ENCODE measurements at places on chromosomes 2 and 18.

GRCh38 chr2:45640576-45640975 is 10.9 kb upstream of the PRKCE start:
- DNase-seq: no peak

GRCh38 chr18:25734336-25734735 is 356.1 kb downstream of the SS18 start:
- DNase-seq: no peak

DNA sequence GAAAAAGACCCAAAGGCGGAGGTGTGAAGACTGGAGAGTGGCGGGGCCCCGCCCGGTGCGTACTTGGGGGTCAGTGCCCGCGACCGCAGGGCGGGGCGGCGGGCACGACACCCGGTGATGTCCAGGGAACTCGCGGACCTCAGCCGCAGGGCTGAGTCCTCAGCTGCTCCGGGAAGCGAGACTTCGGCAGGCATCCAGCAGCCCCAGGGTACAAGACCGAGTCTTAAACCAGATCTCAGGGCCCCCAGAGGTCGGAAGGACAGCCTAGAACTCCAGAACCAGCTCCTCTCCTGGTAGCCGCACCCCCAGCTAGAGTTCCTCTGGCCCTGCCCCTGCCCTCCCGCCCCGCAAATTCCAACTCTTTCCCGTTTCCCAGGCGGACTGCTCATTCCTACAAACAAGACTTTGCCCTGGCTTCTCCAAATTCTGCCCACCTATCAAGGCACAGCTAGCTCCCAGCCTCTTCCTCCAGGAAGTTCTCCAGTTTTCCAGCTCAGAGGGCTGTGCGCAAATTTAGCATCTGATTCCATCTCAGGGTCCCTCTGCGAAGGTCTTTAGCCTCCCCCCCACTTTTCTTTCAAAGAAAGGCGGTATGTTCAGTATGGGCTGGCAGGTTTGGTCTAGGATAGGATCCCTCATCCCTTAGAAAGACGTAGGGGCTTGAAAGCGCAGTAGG is 26.0 kb upstream of the NOTO start:
- DNase-seq: no peak

GRCh38 chr2:21069746-21070340 is 26.0 kb upstream of the APOB start:
- DNase-seq: no peak

DNA sequence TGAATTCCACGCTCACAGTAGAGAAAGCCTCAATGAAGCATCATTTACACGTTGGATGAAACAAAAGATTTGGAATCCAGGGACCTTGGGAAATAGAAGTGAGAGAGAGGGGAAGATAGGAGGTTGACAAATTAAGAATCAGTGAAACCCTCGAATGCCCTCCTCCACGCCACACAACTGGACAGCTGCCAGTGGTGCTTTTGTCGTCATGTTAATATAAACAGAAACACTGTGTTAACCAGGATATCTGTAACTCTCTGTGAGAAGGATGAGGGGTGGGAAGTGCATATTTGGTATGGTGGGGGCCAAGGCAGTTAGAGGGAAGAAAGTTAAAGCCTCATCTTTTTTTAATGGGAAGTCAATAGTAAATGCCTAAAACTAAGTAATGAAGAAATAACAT is 108.7 kb downstream of the GFPT1 start:
- DNase-seq: peak; percentile 70

GRCh38 chr2:120863146-120863545 is 127.5 kb downstream of the GLI2 start:
- DNase-seq: peak; percentile 51

GRCh38 chr2:216092646-216093045 is 10.9 kb downstream of the TMEM169 start:
- no peak for DNase-seq

DNA sequence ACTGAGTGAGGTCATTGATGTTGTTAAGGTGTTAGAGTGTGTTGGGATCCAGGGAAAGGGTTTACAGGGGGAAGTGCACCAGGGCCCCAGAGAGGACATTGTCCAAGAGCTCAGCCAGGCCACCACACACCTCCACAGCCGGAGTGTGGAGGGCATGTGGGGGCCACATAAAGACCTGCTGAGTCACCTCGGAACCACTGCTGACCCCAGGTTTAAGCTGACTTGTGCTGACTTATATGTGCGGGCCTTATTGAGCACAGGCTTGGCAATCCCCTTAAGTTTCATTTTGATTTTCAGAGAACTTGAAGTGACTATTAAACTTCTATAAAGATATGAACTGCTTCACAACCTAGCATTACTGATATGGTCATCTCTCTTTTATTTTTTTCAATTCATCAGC is 166.2 kb upstream of the MAP3K20 start:
- no peak for DNase-seq

DNA sequence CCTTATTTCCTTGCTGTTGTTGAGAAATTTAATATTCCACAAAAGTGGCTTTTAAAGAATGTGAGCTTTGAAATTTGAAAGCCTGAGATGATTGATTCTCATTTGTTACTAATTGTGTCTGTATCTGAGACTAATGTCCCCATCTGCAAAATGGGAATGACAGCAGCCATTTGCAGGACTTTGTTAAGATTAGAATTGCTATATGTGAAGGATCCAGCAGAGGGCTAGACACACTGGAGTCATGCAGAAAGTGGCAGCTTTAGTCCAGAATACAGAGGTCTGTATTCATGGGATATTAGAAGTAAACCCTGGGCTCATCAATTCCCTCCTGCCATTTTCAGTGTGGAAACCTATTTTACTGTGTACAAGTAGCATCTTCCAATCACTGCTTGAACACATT is 296.5 kb upstream of the GYPC start:
- no peak for DNase-seq

GRCh38 chr2:48129293-48129950 is 223.1 kb upstream of the FBXO11 start:
- DNase-seq: no peak

DNA sequence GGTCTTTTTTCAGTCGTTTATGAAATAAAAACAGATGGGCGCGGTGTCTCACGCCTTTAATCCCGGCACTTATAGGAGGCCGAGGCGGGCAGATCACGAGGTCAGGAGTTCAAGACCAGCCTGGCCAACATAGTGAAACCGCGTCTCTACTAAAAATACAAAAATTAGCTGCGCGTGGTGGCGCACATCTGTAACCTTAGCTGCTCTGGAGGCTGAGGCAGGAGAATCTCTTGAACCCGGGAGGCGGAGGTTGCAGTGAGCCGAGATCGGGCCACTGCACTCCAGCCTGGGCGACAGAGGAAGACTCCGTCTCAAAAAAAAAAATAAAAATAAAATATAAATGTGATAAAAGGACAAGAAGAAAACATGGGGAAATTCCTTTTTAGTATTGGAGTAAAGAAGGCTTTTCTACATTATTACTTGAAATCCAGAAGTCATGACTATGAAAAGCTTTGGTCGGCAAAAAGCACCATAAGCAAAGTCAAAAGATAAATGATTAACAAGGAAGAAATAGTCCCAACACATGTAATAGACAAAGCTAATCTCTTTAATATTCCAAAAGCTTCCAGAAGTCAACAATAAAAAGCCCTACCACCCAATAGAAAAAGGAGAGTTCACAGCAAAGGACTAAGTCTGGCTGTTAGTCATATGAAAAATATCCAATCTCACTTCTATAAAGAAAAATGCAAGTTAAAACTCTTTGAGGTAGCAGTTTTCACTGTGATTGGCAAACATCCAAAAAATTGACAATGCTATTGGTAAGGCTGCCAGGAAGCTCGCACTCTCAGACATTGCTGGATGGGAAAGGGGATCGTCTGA is 1.4 kb upstream of the FAM168B start:
- DNase-seq: no peak

GRCh38 chr18:12256951-12257350 is 2.8 kb downstream of the CIDEA start:
- DNase-seq: no peak

DNA sequence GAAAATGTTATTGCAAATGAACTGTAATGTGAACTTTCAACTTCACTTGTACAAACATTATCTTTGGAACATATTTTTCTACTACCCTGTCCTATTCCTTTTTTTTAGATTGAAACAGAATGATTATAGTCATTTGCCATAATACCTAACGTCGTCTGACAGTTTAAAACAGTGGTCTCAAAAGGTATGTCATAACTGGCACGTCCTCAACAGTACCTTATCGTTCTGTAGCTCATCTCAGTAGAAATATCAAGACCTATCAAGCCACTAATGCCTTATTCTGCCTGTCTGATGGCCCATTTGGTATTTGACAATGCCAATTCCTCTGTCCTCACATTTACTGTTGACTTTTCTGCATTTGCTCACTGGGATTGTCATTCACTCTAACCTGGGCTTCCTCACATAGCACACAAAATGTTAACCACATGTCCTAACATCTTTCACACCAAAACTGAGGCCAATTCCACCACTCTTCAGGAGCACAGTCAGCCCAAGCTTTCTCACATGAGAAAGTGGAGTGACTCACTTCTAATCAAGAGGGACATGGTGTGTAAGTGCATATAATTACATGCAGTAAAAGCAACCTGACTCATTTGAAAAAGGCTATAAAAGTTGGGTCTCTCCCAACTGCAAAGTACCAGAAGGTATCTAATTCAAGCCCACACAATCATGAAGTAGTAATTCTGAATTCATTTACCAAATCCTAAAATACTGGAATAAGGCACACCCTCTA is 34.8 kb downstream of the DNER start:
- DNase-seq: no peak

Data from amniotic epithelial cell (primary cell).